ENCODE measurements at places on chromosomes 5 and 9.

DNA sequence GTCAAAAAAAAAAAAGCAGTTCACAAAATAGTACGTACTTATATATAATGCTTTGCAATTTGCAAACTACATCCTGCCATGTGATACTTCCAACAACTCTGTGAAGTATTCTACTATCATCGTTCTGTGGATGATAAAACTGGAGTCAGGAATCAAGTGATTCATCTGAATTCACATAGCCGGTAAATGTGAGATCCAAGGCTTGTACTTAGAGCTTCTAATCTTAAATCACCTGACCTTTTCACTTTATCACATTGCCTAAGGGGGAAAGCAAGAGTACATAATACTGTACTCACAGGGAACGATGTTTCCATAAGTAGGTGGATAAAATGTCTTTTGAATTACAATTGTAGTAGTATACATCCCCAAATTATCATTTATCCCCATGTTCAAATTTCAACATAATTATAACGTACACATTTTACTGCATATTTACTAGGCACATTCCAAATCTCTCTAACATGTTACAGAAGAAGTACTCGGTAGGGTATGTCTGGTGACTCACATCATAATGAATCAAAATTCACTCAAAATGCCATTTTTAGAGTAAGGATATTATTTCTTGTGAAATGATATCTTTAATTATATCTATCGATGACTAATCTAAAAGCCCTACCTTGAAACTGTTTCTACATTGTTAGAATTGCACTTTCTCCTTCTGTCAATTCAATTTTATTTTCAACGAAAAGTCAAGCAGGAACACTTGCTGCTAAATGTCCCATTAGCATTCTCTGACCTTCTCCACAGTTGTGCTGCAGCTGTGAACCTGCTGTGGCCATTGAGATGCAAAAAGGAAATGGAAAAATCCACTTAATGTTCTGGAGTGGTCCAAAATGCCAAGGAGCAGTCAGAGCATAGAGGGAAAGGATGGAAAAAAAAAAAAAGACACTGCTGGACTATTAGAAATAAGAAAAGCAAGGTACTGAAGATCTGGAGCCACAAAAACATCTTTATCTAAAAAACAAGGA, 78.9 kb downstream of the OR2K2 start:
- DNase-seq, result no peak

DNA sequence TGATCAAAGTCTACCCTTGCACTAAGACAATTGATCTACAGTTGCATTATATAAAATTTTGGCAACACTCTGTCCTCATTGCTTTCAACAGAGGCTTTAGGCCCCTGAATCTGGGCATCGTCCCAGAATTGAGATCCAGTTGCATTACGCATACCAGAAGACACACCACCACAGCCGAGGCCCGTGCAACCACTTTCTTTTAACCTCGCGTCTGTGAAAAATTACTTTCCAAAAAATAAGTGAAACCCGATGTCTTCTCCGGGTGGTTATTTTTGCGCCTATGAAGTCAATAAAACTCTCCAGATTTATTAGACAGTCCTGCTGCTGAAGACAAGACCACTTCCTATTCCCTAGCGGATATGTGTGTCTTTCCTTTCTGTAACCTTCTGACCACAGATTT, 52.1 kb upstream of the NFIB start:
- DNase-seq, result peak; percentile 96

DNA sequence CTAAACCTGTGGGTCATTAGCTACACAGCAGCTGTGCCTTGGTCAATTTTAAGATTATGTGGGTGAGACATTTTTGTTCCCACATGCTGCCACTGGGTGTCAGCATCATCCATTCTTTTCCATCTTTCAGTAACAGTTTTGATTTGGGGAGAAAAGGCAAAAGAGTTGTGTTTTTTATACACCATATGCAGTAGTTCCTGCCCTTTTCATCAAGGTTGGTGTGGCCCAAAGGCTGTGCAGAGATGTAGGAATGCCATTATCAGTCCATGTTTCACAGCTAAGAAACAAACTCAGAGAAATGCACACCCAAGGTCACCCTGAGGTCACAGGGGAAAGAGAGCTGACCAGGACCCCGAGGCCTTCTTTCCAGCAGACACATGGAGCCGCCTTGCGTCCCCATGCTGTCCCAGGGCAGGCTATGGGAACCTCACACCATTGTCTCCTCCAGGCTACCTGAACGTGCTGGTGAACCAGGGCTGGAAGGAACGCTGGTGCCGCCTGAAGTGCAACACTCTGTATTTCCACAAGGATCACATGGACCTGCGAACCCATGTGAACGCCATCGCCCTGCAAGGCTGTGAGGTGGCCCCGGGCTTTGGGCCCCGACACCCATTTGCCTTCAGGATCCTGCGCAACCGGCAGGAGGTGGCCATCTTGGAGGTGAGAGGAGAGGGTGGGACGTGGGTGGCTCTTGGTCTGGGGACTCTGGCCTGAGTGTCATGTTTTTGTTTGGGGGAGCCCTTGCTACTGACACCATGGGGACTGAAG, 27.8 kb upstream of the GRPEL2 start:
- DNase-seq, result peak; percentile 17

DNA sequence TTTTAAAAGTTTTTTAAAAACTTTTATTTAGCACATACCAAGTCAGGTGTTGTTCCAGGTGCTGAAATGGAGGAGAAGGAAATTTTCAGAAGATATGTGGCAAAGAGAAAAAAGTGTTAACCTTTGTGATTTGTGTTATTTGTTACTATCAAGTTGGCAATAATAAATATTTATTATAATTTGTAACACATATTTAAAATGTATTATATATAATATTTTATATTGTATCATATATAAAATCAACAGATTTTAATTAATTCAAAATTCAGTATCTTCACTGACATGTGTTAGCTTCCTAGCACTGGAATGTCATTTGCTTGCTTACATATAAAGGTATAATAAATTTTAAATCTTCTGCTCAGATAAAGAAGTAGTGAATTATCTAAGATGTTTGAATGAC, 71.5 kb downstream of the STK32A start:
- DNase-seq, result no peak

- no peak for DNase-seq
Measured at GRCh38 chr9:117687532-117687931, 16.7 kb upstream of the TLR4 start.

- DNase-seq, result no peak
Measured at GRCh38 chr5:57231607-57232006, 57.7 kb downstream of the GPBP1 start.

DNA sequence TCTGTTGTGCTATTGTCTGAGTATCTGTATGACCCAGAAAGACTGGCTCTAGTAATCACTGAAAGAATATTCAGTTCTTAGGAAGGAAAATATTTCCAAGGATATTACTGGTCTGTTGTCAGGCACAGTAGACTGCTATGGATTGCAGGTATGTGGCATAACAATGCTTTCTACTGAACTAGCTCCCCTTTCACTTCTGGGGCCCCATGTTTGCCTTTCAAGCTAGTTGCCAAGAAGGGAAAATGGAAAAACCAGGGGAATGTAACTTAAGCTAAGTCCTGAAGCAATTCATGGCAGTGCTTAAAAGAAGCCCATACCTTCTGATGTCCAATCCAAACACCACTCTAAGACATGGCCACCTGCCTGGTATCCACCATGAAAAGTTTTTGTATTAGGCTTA, 375.7 kb downstream of the GLIS3 start:
- no peak for DNase-seq

DNA sequence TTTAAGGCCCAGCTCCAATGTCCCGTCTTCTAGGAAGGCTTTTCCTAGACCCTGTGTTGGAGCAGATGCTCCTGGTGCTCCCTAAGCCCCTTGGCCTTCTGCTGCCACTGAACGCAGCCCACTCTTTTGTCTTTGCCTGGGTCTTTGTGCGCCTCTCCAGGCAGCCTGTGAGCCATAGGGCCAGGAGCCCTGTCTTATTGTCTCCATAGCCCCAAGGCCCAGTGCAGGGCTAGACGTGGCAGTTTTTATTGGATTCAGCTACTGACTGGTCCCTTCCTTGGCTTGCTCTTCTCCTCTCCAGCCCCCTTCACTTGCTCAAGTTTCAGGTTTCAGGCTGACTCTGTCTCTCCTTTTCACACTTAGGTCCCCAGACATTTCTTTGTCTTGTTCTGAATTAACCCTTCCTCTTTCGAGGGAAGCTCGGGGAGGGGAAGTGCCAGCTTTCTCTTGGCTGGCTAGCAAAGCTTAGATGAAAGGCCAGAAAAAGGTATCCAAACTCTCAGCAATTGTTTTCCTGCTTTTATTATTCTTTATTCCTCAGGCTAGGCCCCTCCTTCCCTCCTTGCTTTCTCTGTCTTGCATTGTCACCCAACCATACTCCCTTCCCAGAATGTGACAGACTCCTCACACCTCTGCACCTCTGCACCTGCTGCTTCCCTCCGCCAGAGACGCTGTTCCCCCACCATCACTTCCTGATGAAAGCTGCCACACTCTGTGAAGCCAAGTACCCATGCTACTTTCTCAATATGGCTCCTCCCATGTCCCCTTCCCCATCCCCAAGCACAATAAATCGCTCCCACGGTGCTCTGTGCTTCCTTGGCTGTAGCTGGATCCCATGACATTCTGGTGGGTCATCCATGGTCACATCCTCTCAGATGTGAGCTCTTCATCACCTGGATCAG, 101.6 kb upstream of the CPEB4 start:
- no peak for DNase-seq

DNA sequence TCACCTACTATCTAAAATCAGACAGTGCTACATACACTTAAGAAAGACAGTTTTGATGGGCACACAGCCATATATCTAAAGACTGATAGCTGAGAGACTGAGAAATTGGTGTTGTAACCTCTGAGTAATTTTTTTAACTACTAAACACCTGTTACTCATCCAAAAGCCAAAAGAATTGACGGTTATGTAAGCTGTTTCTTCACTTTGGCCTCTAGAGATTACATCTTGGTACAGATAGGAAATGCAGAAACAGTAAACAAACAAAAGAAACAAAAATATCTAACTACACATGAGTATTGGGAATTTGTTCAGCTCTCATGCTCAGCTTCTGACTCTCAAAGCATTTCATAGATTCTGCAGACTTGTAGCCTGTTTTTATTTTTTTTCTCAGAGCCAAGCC, 152.1 kb upstream of the GAS1 start:
- DNase-seq, result no peak

DNA sequence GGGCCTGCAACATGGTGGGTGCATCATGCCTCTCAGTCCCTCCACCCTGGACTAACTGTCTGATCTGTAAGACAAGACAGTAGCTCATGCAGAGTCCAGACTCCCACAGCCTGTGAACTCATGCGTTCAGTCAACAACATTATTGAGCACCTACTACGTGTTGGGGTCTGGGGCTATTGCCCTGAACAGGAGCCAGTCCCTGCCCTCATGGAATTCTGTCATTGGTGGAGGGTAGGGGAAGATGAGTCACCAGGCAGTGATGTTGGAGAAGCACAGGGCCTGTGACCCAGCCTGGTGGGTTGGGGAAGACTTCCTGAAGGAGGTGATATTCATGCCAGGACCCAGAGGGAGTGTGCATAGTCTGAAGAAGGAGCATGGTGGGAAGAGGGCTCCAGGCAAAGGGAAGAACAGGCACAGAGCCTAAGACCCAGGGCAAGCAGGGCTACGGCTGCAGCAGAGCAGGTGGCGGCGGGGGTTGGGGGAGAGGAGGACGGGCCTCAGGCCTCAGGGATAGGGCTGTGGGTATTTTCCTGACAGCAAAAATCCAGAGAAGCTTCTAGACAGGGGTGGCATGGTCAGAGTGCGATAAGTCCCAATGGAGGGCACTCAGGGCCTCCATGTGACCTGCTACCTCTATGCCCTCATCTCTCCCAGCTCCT, 26.7 kb upstream of the PSD2 start:
- no peak for DNase-seq

- DNase-seq, result no peak
Measured at GRCh38 chr5:6596388-6596787, 36.5 kb downstream of the NSUN2 start.
